ENCODE measurements at places on chromosomes 6 and 20. TPM values are rescaled to one million over a fixed set of nuclear protein-coding genes. Genes with fewer than 3 reads are reported as not detected.

GRCh38 chr6:88913471-88913870 is 49.9 kb downstream of the RNGTT start:
- ATAC-seq = no peak

- ATAC-seq = peak; percentile 89
Observed at GRCh38 chr20:26208296-26209091, 511.8 kb upstream of the ZNF337 start.

DNA sequence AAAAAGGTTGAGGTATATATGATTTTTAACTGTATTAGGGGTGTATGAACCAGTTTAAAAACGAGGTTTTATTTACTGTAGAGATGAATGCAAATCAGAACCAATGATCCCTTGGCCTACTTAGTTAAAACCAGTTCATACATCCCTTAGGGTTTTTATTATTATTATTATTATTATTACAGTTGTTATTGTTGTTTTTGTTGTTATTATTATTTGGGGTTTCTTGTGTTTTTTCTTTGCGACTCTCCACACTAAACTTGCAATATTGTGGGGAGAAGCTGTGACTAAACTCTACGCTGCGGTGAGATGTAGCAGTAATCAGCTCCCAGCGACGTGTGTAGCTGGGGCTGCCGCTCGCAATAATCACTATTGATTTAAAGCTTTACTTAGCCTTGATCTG is 62.2 kb downstream of the SSR1 start:
- ATAC-seq = no peak

- no peak for ATAC-seq
Observed at GRCh38 chr20:38112930-38113294, 52.2 kb downstream of the TGM2 start.

DNA sequence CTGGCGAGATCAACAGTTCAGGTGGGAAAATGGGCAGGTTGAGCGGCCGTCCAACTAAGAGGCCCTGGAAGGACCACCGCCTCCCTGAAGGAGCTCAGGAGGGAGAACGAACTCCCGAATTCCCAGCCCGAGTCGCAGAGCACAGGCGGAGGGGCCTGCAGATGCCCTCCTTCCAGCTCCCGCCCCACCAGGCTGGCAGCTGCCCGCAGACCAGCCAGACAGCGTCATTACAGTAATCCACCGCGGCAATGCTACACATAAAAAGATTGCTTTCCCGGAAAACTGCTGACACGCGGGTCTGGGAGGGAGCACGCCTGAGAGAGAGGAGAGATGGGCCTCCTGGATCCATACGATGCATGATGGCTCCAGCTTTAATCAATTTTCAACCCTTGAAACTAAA is 30.5 kb upstream of the SLCO4A1 start:
- ATAC-seq = no peak

DNA sequence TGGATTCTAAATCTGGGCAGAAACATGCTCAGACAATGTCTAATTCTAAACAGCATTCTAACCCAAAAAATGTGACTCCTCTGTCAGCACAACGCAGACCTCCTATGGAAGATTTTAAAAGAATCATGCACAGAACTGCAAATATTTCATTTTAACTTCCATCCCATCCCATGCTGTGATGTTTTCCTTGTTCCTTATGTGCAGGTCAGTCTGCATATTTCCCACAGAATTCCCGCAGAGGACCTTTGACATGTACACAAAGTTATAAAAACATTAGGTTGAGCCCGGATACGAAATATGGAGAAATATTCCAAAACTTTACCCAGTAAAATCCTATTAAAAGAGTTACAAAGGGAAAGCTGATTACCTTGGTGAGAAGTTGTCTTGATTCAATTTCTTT is 467.1 kb upstream of the EPHA7 start:
- no peak for ATAC-seq

DNA sequence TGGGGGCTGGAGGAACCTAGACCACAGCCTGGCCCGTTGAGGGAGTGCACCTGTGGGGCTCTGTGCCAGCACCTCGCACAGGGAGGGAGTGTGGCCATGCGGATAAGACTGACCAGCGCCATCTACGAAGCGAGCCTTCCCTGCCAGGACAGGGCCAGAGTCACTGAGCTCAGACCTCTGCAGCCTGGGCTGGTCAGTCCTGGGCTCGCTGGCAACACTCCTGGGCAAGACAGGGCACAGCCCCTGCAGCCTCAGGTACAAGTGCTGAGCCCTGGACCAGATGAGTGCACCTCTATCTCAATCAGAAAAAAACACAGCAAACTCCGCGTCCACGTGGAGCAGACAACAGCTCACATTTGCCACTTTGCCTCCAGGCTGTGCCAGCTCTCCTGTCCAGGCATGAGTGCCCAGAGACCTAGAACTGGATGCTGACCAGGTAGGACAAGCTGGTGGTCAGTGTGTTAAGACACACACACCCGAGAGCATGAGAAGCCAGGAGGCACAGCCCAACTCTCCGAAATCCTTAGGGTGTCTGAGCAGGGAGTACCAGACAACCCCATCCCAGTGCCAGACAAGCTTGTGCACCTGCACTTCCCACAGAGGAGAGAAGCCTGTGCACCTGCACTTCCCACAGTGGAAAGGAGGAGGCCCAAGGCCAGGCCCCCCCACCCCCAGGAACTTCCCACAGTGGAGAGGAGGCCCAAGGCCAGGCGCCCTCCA is 4.9 kb downstream of the ARFRP1 start:
- ATAC-seq = no peak

- no peak for ATAC-seq
Observed at GRCh38 chr20:45320948-45321595, 13.0 kb upstream of the MATN4 start.

DNA sequence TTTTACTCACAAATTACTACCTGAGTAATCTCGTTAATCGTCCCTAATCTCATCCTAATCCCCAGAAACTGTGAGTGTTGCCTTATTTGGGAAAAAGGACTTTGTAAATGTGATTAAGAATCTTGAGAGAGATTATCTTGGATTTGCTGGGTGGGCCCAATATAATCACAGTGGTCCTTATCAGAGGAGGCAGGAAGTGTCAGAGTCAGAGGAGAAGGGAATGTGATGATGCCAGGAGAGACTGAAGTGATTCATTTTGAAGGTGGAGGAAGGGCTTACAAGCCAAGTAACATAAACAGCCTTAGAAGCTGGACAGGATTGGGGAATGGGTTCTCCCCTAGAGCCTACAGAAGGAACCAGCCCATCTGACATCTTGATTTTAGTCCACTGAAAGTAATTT is 16.7 kb downstream of the RPP21 start:
- ATAC-seq = no peak

GRCh38 chr6:166903500-166903899 is 52.9 kb downstream of the RNASET2 start:
- ATAC-seq = no peak

GRCh38 chr6:137175157-137175867 is 1.9 kb upstream of the IL22RA2 start:
- ATAC-seq = no peak

DNA sequence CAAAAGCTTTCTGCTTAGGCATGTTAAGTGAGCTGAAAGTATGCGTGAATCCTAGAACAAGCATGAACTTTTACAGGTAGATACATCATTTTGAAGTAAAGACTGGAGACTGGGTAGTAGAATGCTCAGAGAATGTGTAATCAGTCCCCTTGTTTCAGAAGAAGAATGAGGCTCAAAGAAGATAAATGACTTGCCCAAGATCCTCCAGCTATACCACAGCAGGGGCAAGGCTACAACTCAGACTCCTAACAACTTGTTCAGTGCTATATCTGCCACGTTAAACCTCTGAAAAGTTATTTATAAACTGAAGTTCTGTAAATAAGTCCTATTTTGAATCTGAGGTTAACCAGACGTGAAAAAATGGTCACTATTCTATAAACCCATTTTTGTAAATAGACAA is 2.9 kb downstream of the RIPOR2 start:
- ATAC-seq = no peak

DNA sequence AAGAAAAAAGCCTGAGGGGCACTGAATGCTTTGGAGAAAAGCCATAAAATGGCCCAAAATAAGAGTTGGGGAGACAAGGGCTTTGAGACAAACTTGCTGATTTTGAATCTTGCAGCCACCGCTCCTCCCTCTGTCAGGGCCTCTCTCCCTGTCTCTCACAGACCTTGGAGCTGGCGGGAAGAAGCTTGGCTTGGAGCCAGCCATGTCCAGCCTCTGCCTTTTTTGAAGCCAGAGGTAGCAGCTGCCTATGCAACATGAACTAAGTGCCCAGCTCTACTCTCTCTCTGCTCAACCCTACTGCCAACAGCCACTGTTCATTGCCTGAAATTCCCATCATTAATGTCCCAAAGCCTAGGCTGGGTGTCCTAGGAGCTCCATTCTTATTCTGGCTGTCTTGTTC is 63.7 kb upstream of the CTNNBL1 start:
- no peak for ATAC-seq

DNA sequence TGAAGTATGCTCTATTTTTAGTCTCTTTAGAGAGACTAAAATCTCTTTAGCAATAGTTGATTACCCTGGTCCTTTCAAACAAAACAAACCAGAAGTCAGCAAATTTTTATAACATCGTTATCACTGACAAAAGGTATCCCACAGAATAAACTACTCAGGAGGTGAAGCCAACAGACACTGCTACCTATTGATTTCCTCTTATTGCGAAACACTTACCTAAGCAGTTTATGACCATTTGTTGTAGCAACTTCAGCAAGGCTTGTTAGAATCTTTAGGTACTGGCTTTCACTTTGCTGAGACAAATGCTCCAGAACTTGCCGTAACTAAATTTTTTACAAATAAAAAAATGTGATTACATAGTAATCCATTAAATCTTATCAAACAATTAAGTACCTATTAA is 64.4 kb downstream of the HACE1 start:
- ATAC-seq = no peak

- no peak for ATAC-seq
Observed at GRCh38 chr6:118611334-118611733, 40.1 kb downstream of the CEP85L start.

DNA sequence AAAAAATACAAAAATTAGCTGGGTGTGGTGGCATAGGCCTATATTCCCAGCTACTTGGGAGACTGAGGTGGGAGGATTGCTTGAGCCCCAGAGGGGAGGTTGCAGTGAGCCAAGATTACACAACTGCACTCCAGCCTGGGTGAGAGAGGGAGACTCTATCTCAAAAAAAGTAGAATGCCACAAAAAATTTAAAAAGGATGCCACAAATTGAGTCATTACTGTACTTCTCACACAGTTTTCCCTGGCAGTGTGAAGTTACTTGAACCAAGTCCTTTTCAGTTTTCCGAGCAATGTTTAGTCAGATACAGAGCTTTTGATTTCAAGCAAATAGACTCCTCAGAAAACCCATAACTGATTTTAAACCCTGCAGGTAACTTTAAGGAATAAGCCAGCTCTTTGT is 53.3 kb downstream of the TNFRSF21 start:
- no peak for ATAC-seq

DNA sequence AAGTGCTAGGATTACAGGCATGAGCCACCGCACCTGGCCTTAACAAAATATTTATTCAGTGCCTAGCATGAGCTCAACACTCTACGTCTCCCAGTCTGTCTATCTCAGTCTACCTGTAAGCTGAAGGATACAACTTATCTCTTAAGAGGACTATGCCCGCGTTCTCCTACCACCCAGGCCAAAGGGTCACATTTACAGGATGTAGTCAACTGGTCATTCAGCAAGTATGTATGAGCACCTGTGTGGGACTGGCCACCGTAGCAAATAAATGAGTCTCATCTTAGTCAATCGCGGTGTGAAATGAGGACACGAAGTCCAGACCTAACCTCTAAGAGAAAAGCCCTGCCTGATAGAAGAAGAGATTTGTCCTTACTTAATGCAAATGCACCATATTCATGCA is 49.9 kb downstream of the MUC22 start:
- no peak for ATAC-seq

GRCh38 chr6:122752459-122752858 is 27.1 kb upstream of the FABP7 start:
- no peak for ATAC-seq

- no peak for ATAC-seq
Observed at GRCh38 chr6:14125346-14125745, 7.8 kb downstream of the CD83 start.

GRCh38 chr6:15426395-15426794 is 180.5 kb downstream of the JARID2 start:
- no peak for ATAC-seq

DNA sequence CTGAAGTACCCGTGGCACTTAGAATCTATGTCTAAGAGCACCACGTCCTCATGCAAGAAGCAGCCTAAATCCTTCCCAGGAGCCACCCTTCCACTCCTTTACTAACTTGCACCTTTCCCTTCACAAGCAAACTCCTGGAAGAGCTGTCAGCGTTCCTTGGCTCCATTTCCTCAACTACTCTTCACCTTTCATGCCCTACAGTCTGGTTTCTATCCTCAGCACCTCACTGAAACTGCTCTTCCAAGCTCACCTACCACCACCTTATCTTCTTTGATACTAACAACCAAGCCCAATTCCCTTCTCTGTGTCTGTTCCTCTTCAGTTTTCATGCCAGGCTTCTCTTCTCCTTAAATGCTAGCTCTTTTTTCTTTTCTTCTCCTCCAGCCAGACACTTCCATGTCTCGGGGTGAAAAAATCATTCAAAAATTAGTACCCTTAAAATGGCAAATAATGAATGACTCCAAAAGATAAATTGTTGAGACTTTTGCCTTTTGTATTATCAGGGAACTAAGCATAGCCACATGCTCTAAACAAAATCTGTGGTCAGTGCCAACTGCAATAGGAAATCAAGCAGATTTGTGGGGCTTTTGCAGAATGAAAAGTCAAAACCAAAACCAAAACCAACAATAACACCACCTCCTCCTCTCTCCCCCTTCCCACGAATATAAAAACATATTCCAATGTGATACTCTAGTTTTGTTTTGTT is 149.6 kb upstream of the KCNK16 start:
- ATAC-seq = no peak

DNA sequence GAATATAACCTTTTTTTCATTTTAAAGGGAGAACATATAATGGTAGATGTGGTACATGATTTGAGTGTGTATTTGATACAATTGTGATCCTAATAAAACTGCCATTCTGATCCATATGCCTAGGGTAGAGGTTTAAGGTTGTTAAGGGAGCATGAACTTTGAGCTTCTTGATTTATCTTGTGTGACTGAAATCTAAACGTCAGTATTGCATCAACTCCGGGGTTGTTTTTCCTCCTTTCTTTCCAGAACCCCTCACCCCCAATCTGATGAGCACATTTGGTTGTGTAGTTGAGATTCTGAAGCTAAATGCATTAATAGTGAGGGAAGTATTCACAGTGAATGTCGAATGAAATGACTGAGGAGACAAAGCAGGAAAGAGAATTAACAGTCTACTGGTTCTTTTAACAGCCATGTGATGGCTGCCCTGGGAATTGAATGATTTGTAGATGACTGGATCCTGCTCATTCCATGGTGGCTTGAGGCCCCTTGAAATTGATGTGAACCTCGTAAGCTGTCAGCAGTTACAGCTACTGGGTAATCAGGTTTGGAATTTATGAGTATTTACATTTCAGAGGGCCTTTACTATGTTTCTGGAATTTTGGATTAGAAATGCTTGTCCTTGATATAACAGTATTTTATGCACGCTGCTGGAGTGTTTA is 44.8 kb downstream of the FARS2 start:
- peak; percentile 79 for ATAC-seq

- ATAC-seq = no peak
Observed at GRCh38 chr6:157560691-157561413, 179.9 kb downstream of the ZDHHC14 start.

Gene PARD6B
- total RNA-seq = 7.3 TPM

Gene PNRC1
- 95.6 TPM for total RNA-seq

Gene KCNK5
- total RNA-seq = 0.22 TPM

Gene MRPL18
- 102 TPM for total RNA-seq

Gene SNHG17
- 29.7 TPM for total RNA-seq

Gene HLA-E
- 213 TPM for total RNA-seq

Gene CST5
- not detected for total RNA-seq

Gene USP49
- 14.0 TPM for total RNA-seq

Gene ISM1
- 0.39 TPM for total RNA-seq

Gene HMGCLL1
- total RNA-seq = 17.6 TPM

Gene LCA5
- total RNA-seq = 24.0 TPM

Gene BTN3A1
- 2.9 TPM for total RNA-seq

All from motor neuron (in vitro differentiated cells).